ENCODE measurements at places on chromosomes 11 and 22.

DNA sequence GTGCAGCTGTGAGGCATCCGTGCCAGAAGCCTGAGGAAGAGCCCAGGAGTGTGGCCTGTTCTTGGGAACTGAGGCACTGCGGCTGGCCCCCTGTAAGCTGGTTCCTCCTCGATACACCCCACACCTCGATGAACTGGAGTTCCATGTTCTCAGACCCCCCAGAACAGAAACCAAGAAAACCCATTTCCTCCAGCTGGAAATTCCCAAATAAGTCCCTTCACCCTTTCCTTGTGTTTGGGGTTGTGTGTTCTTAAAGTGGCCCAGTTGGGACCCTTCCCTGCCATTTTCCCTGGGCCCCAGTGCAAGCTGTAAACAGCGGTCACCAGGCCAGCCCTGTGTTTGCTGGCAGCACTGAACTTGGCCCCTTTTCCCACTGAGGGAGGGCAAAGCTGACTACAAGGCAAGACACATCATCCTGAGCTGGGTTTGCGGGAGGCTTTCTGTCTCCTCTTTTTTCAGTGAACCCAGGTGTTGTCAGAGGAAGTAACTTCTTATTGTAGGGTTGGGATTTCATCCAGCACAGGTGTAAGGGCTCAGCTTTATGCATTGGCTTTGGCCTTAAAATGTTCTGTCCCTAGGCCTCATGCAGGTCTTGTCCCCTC, 60.1 kb upstream of the MPEG1 start:
- no peak for DNase-seq

- DNase-seq = no peak
Measured at GRCh38 chr22:46042786-46043185, 65.8 kb upstream of the WNT7B start.

- no peak for DNase-seq
Measured at GRCh38 chr22:45207533-45207932, 33.2 kb downstream of the KIAA0930 start.

GRCh38 chr11:93251922-93252321, 54.1 kb upstream of the SLC36A4 start:
- DNase-seq = no peak
